Activated naive CD4-positive, alpha-beta T cell (primary cell): ENCODE measurements at places on chromosomes 2 and 18.

DNA sequence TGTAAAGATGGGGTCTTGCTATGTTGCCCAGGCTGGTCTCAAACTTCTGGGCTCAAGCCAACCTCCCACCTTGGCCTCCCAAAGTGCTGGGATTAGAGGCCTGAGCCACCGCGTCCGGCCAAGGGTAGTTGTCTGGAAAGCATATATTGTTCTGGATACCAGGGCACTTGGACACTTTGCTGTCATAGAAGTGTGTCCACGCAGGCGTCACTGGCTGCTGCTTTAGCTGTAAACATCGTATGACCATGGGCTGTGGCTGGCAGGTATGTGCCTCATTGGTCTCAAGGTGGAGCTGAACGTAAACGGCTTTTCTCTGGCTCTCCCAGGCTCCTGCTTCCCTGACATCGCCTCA lies 3.2 kb upstream of the GPR35 start:
- DNase-seq = no peak

- no peak for DNase-seq
Observed at GRCh38 chr2:30287190-30287840, 56.0 kb downstream of the LBH start.

GRCh38 chr2:27074738-27075565 lies 3.5 kb upstream of the EMILIN1 start:
- DNase-seq = no peak

GRCh38 chr2:73925853-73926492 lies 707 bp upstream of the DGUOK start:
- no peak for DNase-seq

DNA sequence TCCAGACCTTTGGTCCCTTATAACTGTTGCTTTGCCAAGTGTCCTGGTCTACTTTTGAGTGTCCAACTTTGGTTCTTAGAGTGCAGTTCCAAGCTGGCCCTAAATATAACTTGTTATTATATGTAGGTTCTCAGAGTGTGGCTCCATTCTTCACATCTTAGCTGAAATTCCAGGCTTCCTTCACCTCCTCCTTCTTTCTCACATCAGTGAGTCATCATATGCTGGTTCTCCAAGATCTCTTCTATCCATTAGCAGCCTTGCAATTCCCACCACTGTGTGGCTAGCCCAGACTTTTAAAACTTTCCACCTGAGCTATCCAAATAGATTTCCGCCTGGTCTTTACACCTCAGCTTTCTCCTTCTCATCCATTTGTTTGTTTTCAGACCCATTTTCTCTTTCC lies 12.6 kb upstream of the CXCR4 start:
- DNase-seq = no peak

- no peak for DNase-seq
Observed at GRCh38 chr18:58793361-58793760, 71.3 kb upstream of the ZNF532 start.

DNA sequence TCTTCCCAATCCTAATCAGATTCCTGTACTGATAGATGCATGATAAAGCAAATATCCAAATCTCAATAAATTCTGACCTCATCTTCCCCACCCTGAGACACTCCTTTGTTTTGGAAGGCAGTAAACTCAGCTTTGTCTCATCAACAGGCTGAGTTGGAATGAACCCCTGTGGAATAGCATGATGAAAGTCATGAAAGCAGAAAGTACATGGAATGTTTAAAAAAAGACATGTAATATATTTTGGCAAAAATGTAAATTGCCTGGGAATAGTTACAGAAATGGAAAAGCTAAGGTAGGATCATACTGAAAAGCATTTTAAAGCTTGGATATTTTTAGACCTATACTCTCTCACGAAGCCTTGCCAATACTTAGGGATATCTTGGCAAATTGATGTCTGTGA lies 468.7 kb upstream of the CDH7 start:
- DNase-seq = no peak

DNA sequence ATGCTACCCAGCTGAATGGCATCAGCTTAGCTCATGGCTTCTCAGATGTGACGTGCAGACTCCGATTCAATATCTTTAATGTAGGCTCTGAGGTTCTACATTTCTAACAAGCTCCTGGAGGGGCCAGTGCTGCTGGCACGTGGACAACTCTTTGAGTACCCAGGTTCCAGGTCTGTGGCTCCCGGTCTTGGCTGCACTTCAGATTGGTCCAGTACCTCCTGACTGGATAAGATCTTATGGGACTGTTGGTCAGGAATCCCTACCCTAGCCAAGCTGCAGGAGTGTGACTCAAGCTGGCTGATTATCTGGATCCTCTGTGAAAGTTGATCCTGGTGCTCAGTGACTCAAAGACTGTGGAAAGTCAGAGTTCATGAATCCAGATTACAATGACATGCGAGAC lies 222.1 kb downstream of the ANKRD30B start:
- DNase-seq = no peak

DNA sequence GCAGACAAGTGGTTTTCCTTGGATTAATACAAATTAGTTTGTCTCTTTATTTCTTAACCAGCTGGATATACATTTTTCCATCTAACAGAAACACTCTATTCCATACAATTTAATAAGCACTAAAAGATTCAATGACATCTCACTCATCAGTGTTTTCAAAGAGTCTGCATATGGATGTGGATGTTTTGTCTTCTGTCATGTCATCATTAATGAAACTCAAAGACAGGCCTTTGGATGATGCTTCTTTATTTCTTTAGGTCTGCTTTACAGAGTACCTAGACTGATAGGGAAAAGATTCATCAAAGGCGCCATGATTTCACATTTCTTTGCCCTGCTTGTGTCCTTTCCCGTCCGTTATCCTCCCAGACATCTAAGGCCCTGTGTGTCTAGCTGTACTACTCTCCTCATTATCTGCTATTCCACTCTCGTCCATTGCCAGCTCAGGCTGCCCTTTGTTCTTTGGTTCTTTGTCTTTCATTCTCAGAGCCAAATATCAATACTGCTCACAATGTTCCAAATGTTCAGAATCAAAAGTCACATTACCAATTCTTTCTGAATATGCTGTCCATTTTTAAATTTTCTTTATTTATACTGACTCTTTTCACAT lies 232.3 kb upstream of the CHAC2 start:
- no peak for DNase-seq

GRCh38 chr2:172348555-172349288 lies 78.7 kb upstream of the ITGA6 start:
- DNase-seq = no peak

- no peak for DNase-seq
Observed at GRCh38 chr2:108279468-108279867, 9.2 kb upstream of the SULT1C2 start.

DNA sequence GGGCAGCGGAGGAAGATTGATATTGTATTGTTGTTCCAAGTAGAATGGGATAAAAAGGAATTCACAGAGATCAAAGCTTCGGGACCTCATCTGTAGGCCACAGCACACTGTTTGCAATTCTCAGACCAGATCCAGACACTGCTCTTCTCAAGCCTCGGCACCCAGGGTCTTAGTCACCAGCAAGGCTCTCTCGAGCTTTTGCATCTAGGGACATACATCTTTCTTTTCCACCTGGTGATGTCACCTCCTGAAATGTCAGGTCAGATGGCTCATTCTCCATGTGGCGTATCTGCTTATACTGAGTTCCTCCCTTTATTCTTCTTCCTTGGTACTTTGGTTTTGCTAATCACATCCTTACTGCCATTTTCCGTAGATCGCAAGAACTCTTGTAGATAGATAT lies 42.9 kb upstream of the SNTG2 start:
- DNase-seq = no peak

DNA sequence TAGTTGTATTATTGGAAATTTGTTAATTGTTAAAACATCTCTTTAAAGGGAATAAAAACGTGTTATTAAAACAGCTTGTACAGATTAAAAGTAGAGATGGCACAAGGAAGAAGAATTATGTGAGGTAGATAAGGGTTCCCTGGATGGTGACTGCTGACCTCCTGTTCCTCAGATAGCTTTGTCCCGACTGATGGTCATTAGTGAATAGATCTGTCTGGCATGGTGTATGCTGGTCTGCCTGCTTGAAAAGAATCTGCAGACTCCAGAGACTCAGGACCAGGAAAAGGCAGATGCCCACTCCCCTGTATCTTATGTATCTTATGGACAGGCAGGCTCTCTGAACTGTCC lies 5.6 kb upstream of the FARP2 start:
- DNase-seq = no peak

- no peak for DNase-seq
Observed at GRCh38 chr18:10727477-10727876, 201.7 kb downstream of the NAPG start.

DNA sequence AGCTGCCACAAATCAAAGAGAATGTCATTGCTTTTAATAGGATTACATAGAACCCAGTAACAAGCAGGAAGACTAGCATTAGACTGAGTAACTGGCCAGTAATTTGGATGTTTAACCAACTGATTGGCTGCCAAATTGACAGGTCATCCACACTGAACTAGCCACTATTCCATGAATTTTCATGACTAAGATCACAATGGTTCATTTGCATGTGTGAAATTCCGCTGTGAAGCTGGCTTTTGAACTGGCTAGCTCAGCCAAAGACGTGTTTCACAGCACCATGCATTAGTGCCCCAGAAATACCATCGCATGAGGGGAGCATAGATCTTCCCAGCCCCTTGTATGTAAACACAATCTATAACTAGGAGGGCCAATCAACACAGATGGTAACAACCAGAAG lies 649.8 kb downstream of the ARHGAP15 start:
- no peak for DNase-seq
